Inflammatory macrophage (primary cell): ENCODE measurements at places on chromosomes 1 and 21.
A peak's percentile ranks its signal among the peaks of the same experiment; 100 is the strongest.

DNA sequence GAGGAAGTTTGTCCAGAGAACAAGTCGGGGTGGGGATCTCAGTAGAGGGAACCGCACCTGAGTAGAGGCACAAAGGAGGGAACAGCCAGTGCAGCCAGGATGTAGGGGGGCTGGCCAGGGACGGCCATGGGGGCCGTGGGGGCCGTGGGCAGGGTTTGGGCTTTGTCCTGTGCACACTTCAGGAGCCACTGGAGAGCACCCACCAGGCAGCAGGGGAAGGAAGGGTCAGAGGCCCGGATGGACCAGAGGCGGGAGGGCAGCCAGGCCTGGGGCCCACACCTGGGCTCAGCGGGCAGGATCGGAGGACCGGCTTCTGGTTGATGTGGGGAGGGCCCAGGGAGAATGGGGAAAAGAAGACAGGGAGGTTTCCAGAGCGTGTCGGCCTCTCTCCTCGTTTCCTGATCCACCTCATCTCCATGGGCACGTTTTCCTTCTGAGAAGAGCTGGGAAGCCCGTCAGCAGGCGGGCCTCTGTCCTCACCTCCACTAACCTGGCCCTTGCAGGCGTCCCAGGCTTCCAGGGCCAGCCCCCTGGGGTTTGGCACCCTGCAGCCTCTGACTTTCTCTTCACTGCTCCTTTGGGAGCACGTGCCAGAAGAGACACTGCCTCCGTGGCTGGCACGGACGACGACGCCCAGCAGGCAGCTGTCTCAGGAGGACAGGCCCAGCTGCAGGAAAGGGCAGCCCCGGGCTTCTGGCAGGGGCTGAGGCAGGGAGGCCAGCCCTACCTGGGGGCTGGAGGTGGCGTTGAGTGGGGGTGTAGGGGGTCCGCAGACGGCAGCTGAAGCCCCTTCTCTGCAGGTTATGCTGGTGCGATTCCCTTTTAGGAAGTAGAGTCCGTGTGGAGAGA lies 16.8 kb upstream of the PDXK start:
- DNase-seq, result no peak

GRCh38 chr1:53524428-53525375 lies 65.5 kb downstream of the DMRTB1 start:
- no peak for DNase-seq

DNA sequence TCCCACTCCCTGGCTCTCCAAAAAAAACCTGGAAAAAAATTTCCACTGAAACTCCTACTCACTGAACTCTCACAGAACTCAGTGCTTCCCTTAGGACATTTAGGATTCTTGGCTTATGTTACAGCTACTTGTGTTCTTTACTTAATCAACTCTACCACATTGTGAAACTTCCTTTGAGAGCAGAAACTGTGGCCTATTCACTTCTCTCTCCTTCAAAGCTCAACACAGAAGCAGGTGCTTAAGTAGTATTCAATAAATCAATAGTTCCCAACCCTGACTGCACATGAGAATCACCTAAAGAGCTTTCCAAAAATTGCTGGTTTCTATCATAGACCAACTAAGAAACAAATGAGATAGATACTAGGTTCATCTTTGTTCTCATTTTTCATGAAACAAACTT lies 67.9 kb upstream of the DMRTA2 start:
- DNase-seq, result no peak

- DNase-seq, result no peak
These were observed 1.3 kb downstream of the EDN2 start for GRCh38 chr1:41483001-41483850.

GRCh38 chr1:186564582-186564981 lies 103.7 kb upstream of the PDC start:
- DNase-seq, result no peak

DNA sequence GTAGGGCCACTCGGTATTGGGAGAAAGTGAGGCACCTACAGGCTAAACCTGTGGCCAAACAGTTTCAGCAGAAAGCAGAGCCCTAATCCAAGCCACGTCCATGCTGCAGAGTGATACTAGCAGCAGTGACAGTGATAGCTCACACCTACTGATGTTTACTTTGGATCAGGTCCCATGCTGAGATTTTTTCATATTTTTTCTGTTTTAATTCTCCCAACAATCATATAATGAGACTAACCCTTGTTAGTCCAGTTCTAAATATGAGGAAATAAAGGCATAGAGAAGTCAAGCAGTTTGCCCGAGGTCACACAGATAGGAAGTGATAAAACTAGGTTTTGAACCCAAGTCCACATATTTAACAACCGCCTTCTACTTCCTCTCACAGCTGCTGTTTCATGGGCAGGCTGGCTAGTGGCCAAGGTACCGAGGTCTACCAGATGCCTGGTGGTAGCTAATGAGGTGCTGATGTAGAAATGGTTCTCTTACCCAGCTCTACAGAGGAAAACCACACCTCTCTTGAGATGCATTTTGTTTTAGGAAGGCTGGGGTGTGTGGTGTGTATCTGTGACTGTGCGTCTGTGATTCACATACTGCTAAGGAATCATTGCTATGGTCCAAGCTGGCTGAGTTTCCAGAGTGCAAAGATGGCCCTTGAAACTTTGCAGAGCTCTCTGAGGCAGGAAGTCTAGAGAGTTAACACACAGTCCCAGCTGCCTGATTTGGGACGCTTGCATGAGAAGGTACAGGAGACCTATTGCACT lies 80.3 kb upstream of the ARTN start:
- DNase-seq, result peak; percentile 72

GRCh38 chr1:77984629-77985028 lies 5.8 kb upstream of the FUBP1 start:
- DNase-seq, result no peak

DNA sequence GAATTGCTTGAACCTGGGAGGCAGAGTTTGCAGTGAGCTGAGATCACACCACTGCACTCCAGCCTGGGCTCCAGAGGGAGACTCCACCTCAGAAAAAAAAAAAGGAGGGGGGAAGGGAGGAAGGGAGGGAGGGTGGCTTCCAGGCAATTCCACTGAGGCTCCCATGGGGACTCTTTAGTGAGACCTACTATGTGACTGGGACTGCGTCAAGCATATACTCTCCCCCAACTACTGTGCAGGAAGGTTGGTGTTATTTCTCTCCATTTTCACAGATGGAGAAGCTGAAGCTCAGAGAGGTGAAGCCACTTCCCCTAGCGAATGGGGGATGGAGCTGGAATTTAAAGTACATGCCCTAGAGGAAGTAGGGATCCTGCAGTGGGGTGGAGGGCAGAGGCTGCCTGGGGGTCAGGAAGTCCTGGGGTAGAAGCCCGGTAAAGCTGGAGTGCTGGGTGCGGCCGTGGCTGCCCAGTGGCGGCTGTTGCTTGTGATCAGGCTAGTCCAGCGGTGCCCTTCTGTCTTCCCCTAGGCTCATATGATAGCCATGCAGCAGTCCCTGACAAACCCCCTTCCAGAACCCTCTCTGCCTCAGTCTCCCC lies 40.3 kb downstream of the RAP1GAP start:
- no peak for DNase-seq

DNA sequence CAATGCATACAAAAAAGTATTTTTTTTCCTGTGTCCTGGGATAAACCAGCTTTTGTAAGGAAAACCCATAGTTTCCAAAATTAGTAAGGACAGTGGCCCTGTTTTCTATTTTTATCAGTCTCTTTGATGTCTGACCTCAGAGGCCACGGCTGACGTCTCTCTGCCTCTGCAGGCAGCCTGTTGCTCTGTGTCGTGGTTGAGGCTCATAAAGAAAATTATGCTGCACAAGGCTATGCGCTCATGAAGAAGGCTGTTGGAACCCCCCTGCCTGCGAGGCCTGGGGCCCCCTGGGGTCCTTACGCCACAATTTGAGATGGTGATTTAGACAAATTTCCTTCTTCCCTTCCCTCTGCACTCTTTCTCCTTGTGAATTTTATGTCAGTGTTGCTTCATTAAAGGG lies 48.9 kb downstream of the AGPAT3 start:
- no peak for DNase-seq

- peak; percentile 61 for DNase-seq
These were observed 20.3 kb downstream of the PTGS2 start for GRCh38 chr1:186659890-186660341.

GRCh38 chr1:153506831-153507413 lies 28.9 kb downstream of the S100A6 start:
- DNase-seq, result no peak

GRCh38 chr1:10114746-10115145 lies 82.0 kb downstream of the UBE4B start:
- no peak for DNase-seq

DNA sequence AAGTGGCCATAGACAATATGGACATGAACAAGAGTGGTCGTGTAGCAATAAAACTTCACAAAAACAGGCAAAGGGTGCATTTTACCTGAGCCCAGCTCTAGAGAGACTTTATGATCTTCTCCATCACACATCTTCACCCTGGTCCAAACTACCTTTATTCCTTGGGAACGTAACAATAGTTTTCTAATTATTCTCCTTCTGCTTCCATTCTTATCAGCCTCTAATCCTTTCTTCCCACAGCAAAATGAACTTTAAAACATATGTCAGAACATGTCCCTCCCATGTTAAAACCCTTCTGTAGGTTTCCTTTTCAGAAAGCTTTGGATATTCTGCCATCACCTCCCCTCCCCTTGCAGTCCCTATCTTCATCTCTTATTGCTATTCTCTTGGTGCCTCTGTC lies 395.2 kb upstream of the PLXNA2 start:
- DNase-seq, result no peak

DNA sequence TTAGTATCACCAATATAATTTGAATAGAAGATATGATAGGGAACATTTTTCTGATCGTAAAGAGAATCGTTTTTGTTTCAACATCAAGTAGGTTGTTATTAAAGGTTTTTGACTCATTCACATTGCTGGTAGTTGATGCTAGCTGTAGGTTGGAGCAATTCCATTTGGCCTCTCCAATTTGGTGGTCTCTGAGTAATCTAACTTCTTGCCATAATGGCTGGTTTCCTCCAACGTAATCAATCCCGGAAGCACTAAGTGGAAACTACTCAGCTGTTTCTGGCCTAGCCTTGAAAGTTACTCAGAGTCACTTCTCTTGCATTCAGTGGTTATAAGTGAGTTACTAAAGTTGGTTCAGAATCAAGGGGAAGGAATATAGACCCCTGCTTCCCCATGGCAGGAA lies 26.0 kb downstream of the RCOR3 start:
- DNase-seq, result no peak

DNA sequence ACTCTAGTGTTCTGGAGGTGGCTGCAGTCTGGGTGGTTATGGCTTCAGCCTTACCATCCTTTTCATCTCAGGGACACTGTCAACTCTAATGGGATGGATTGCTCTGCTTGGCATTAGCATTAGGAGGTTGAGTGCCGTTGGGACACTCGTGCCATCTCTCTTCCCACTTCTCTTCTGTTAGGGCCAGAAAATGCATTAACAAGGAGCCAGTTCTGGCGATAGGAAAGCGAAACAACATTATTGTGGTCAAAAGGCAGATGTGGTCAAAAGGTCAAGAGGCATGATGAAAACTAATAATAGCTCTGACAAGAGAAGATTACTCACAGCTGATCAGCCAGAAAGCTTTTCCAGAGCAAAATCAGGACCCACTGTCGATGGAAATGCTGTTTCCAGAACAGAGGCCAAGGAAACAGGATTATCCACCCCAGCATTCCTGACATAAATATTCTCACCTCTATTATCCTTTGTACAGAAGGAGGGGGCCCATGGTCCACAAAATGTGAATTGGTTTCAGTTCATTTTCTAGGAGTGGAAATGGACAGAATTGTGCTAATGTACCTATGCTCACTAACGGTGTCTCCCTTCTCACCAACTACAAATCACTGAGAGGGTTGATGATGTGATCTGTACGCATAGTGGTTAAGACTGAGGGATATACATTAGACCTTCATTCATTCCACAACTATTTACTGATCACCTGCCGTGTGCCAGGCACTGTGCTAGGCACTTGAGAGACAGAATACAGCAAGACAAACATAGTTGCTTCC lies 72.0 kb downstream of the ST6GALNAC5 start:
- peak; percentile 38 for DNase-seq

DNA sequence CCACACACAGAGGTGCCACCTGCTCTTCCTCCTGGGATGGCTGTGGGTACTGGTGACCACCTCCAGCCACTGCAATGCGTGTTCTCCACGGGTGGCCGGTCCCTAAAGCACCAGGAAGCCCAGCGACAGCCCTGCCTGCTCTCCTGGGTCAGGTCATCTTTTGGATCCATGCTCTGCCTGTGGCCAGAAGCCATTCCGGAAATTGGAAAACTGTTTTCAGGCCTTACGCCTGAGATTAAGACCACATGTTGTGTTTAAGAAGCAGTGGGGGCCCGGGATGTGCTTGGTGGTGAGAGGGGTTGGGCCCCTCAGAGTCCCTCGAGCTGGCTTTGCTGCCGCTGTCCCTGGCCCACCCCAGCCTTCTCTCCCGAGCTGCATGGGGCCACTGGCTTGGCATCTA lies 150.8 kb downstream of the PEX14 start:
- no peak for DNase-seq

DNA sequence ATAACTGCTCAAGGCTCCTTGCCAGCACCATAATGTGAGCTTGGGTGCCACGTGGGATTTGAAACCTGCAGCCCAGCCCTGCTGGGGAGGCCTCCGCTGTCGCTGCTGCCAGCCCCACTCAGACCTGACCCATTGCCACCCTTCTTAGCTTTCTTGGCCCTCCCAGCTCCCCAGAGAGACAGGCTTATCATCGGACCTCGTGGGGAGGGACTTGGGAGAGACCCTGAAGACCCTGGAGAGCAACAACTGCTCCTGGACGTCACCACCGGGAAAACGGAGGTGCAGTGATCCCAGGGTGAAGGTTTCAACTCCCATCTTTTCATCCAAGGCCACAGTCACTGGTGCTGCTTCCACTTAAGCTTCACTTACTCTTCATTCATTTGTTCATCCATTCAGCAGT lies 596.1 kb downstream of the PTPRU start:
- DNase-seq, result no peak

- no peak for DNase-seq
These were observed 76.4 kb downstream of the HIVEP3 start for GRCh38 chr1:41842326-41842725.

DNA sequence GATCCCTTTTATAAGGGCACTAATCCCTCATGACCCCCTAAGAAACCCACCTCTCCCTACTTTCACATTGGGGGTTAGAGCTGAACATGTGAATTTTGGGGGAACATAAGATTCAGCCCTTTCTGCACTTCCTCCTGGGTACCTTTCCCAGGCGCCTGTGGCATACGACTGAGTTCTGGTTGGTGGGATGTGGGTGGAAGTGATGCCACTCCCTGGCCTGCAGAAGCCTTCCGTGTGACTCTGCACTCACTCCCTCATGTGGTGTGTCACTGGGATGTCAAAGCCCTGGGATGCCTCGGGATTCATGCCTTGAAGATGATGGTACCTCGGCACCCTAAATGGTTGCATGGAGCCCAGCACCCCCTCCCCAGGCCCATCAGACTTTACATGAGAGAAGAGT lies 28.3 kb upstream of the VASH2 start:
- peak; percentile 56 for DNase-seq

GRCh38 chr1:77680173-77680572 lies 2.3 kb downstream of the ZZZ3 start:
- DNase-seq, result no peak

- DNase-seq, result no peak
These were observed 5.9 kb upstream of the SLC6A9 start for GRCh38 chr1:44037154-44037553.
